ENCODE measurements at places on chromosomes 2 and 18.

- DNase-seq: no peak
Measured at GRCh38 chr2:150469706-150470274, 17.7 kb downstream of the RND3 start.

DNA sequence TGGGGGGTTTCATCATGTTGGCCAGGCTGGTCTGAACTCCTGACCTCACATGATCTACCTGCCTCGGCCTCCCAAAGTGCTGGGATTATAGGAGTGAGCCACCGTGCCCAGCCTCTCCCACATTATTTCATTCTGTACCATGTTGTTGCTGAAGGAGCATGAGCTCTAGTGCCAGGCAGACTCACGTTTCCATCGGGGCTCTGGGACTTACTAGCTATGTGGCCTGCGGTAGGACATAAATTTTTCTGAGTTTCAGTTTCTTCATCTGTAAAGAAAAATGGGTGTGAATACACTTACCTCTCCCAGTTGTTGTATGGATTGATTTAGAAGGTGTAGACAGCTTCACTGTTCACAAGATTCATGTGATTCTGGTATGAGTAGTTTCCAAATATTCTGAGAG, 30.8 kb upstream of the CCL20 start:
- DNase-seq: no peak

DNA sequence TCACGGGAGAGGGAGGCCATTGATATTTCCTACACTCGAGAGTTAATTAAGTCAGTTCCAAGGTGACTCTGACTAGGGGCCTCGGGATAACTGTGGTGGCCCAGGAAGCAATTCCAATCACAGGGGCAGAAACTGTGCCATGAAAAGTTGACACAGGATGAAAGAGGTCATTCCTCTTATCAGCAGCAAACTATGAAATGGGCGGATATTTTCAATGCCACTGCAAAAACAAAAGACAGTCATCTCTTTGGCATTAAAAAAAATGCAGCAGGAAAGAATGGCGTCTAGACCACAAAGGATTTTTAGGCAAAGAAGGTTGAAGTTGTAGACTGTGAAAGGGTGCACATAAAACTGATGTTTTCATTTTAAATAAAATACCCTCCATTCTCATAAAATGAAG, 50.0 kb downstream of the TGIF1 start:
- DNase-seq: no peak

GRCh38 chr18:28875059-28875458, 698.1 kb upstream of the CDH2 start:
- no peak for DNase-seq

DNA sequence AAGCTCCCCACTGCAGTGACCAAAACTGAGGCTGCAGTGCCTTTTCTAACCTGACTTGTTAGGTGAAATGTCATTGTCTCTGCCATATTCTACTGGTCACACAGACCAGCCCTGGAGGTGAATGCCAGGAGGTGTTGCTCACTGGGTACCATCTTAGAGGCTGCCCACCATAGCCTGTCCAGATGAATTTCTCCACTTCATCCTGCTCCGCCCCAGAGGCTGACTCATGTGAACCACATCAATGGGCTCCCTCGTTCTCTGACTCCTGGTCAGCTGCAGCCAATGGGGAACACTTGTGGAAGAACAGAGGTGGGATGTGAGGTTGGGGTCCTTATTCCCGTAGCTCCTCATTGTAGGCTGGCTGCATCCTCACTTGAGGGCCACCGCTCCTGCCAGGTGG, 3.4 kb upstream of the NARS1 start:
- DNase-seq: no peak

- no peak for DNase-seq
Measured at GRCh38 chr18:57223144-57223870, 76.4 kb downstream of the BOD1L2 start.

- no peak for DNase-seq
Measured at GRCh38 chr2:66301022-66301766, 133.7 kb upstream of the MEIS1 start.

GRCh38 chr2:171791361-171791760, 102.7 kb downstream of the SLC25A12 start:
- DNase-seq: no peak

- no peak for DNase-seq
Measured at GRCh38 chr2:224517963-224518362, 67.2 kb downstream of the CUL3 start.

- no peak for DNase-seq
Measured at GRCh38 chr2:118294063-118294462, 205.8 kb downstream of the INSIG2 start.

GRCh38 chr2:26740890-26741302, 23.2 kb upstream of the SLC35F6 start:
- no peak for DNase-seq

DNA sequence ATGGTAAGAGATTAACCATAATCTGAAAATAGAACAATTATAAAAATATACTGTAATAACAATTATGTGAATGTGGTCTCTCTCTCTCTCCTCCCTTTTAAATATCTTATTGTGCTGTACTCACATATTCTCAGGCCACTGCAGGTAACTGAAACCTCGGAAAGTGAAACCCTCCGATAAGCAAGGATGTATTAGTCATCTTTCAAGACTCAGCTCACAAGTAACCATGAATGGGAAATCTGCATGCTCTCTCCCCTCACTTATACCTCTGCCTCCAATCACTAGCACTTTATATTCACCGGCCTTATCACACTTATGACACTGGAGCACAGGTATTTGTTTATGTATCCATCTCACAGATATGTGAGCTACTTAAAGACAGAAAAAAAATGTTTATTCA, 139.7 kb downstream of the LRP2 start:
- DNase-seq: no peak

- DNase-seq: no peak
Measured at GRCh38 chr2:238659231-238659630, 188.7 kb upstream of the TWIST2 start.

GRCh38 chr2:69190743-69191404, 177.9 kb downstream of the ANTXR1 start:
- no peak for DNase-seq

GRCh38 chr2:157769856-157770255, 106.3 kb downstream of the ACVR1 start:
- DNase-seq: no peak

GRCh38 chr18:5963267-5963666, 67.9 kb upstream of the TMEM200C start:
- no peak for DNase-seq

DNA sequence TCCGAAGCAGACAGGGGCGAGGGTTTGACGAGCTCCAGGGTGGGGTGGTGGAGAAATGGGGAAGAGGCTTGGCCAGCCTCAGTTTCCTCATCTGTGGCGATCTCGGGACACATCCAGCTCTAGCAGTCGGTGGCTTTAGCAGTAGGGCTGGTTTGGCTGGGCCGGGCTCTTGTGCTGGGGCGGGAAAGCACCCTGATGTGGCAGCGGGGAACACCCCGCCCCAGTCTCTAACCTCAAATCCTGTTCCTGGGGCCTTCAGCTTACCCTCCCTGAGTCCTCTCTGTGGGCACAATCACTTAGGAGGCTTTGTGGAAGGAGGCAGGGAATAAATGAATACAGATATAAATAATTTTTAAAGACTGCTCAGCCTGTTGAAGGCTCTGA, 26.5 kb upstream of the MCFD2 start:
- DNase-seq: no peak

DNA sequence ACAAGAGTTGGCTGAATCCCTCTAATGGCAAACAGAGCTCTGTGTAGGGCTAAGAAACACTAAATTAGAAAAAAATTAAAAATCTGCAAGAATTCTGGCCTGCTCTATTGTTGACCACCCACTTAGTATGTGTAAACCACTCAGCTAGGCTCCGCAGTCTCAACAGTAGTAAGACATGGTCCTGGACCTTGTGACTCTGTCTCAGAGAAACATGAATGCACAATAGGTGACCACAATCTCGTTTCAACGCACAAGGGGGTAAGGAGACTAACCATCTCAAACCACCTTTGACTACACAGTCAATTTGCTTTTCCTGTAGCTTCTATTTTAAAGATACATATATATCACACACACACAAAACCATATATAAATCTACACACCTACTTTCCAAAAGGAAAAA, 16.5 kb downstream of the SEPTIN10 start:
- no peak for DNase-seq

GRCh38 chr2:39127973-39128372, 7.1 kb upstream of the SOS1 start:
- DNase-seq: no peak

- no peak for DNase-seq
Measured at GRCh38 chr18:45122506-45122905, 441.8 kb downstream of the SETBP1 start.

DNA sequence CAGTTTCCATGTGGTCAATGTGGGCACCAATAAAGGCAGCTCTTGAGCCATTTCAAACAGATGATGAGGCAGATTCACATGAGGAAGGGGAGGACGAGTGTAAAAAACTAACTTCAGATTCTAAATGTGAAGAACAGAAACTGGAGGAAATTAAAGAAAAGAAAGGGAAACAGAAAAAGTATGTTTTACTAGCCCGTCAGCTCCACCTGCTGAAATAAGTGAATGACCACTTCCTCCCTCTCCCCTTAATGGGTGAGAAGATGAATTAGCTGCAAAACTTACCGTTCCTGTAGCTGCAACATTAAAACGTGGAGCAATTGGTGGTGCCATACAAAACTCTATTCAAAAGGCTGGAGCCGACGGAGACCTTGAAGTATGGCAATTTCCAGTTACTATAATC, 203.5 kb downstream of the UXS1 start:
- no peak for DNase-seq

GRCh38 chr2:24632172-24632571, 141.1 kb downstream of the NCOA1 start:
- no peak for DNase-seq

DNA sequence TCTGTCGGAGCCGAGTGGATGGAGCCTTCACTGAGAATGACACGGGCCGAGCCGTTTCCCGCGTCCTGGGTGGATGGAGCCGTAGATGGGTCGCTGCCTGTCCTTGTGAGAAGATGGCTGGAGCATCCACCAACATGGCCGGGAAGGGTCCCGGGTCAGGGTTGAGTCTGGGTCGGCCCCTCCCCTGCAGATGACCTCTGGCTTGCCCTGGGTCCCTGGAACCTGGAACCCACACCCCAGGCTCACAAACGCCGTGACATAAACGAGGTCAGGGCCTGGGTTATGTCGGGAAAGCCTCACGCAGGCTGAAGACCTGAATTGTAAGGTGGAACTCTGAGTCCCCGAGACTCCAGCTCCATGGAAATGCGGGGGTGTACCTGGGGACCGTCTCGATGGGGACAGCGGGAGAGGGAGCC, 94.9 kb downstream of the NFATC1 start:
- no peak for DNase-seq

GRCh38 chr2:3222636-3223035, 155.0 kb downstream of the EIPR1 start:
- no peak for DNase-seq

- DNase-seq: peak; percentile 88
Measured at GRCh38 chr2:9703085-9703678, 72.4 kb upstream of the YWHAQ start.

- no peak for DNase-seq
Measured at GRCh38 chr2:17521621-17522020, 3.4 kb upstream of the RAD51AP2 start.

GRCh38 chr2:168157926-168158325, 89.5 kb downstream of the STK39 start:
- no peak for DNase-seq

GRCh38 chr2:191580581-191580980, 97.4 kb upstream of the NABP1 start:
- peak; percentile 55 for DNase-seq

- DNase-seq: no peak
Measured at GRCh38 chr2:64212801-64213321, 68.6 kb upstream of the PELI1 start.

DNA sequence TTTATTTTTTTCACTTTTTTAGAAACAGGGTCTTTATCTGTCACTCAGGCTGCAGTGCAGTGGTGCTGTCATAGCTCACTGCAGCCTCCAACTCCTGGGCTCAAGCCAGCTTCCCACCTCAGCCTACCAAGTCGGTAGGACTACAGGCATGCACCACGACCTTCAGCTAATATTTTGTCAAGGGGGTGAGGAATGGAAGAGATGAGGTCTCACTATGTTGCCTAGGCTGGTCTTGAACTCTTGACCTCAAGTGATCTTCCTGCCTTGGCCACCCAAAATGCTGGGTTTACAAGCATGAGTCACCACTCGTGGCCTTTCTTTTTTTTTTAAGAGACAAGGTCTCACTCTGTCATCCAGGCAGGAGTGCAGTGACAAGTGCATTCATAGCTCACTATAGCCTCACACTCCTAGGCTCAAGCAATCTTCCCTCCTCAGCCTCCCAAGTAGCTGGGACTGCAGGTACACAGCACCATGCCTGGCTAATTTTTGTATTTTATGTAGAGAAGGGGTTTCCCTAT, 13.4 kb downstream of the PPP1R7 start:
- DNase-seq: no peak

- DNase-seq: peak; percentile 34
Measured at GRCh38 chr2:148794558-148794957, 80.5 kb upstream of the KIF5C start.

DNA sequence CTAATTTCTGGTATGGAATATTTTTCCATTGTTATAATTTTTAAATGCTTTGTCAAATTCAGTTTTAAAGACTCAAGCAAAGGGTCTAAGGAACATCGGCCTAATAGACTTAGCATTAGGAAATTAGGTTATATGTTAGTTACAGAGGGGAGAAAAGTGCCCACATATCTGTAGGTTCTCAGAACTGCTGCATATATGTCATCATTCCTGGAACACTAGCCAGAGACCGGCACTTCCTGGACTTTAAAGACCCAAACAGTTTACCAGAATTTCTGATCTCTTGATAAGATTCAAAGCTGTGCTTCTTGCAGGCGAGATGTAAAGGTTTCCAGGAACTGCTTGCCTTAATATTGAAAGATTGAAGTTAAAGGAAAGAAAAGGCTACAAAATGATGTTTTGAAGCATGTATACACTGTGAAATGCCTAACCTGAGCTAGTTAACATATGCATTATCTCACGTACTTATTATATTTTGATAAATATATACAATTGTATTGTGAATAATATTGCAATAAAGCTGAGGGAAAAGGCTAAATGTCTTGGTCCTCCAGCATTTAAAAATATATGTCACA, 993.6 kb downstream of the LRP1B start:
- no peak for DNase-seq

DNA sequence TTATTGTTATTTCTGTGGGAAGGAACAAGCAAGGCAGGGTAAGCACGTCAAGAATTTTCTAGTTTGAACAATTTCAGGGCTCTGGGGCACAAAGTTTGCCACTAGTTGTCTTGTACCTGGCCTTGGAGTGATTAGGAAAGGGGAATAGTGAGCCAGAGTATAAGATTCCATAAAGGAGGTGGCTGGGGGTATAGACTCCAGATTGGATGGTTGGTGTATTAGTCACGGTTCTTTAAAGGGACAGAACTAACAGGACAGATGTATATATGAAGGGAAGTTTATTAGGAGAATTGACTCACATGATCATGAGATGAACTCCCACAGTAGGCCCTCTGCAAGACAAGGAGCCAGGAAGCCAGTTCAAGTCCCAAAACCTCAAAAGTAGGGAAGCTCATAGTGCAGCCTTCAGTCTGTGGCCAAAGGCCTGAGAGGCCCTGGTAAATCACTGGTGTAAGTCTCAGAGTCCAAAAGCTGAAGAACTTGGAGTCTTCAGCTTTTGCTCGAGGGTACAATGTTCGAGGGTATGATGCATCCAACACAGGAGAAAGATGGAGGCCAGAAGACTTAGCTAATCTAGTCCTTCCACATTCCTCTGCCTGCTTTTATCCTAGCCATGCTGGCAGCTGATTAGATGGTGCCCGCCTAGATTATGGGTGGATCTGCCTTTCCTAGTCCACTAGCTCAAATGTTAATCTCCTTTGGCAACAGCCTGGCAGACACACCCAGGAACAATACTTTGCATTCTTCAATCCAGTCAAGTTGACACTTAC, 31.5 kb upstream of the PTPRM start:
- DNase-seq: peak; percentile 25
